ENCODE measurements at places on chromosomes 4 and X.

DNA sequence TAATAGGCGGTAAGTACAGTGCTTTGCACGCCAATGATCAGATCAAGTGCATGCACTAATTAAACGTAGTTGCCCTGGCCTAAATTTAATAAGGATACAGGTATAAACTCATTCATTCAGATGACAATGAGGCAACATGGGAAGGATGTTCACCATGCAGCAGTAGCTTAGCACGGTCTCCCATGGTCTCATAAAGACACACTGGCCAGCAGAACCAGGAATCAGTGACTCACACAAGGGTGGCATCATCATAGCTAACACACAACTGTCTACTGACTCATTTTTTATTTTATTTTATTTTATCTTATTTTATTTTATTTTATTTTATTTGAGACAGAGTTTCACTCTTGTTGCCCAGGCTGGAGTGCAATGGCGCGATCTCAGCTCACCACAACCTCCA, 42.7 kb downstream of the TMEM156 start:
- DNase-seq, result no peak

DNA sequence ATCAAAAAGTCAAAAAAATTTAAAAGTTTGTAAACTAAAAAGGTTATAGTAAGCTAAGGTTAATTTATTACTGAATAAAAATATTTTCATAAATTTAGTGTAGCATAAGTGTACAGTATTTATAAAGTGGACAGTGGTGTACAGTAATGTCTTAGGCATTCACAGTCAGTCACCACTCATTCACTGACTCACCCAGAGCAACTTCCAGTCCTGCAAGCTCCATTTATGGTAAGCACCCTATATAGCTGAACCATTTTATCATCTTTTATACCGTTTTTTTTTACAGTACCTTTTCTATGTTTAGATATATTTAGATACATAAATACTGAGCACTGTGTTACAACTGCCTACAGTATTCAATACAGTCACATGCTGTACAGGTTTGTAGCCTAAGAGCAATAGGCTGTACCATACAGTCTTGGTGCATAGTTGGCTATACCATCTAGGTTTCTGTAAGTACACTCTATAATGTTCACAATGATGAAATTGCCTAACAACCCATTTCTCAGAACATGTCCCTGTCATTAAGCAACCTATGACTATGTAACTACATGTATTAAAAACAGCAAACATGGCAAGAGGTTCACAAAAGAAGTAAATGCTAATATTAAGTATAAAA, 18.6 kb downstream of the ACSL4 start:
- DNase-seq, result no peak

DNA sequence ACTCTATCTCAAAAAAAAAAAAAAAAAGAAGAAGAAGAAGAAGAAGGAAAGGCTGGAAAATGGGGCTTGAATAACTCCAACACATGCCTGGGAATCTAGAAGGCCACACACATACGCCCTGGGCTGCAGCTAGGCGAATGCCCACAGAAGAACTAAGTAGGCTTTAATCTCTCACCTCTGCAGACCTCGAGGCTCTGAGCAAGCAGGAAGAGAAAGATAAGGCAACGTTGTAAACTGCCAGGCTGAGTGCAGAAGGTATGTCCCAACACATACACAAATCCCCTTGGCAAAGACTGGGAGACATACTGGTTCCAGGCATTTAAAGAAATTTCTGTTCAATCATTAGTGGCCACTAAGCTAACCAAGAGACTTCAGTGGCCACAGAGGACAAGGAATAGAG, 18.4 kb downstream of the SLC38A5 start:
- no peak for DNase-seq

DNA sequence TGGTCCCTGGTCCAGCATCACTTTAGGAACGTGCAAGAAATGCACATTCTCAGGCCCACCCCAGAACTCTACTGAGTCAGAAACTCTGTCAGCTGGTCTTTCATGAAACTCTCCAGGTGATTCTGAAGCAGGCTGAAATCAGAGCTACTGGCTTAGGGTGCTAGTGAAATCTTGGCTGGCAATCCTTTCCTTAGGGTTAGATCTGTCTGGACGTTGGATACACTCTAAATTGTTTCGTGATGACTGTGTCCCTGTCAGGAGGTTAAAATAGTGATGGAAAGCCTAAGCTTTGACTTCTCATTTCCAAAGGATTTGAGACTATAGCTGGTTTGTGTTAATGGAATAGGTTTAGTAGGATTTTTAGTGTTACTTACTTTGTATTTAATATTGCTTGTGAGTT, 99.1 kb downstream of the ARHGAP10 start:
- DNase-seq, result no peak

- peak; percentile 73 for DNase-seq
These were observed at the start of gene BCOR for GRCh38 chrX:40097504-40098263. TSS of gene BCOR (minus strand) at chrX:40097958. CDS start at chrX:40077929, 20,029 bp downstream.

- no peak for DNase-seq
These were observed 128.4 kb downstream of the ZMAT1 start for GRCh38 chrX:101803451-101803850.

DNA sequence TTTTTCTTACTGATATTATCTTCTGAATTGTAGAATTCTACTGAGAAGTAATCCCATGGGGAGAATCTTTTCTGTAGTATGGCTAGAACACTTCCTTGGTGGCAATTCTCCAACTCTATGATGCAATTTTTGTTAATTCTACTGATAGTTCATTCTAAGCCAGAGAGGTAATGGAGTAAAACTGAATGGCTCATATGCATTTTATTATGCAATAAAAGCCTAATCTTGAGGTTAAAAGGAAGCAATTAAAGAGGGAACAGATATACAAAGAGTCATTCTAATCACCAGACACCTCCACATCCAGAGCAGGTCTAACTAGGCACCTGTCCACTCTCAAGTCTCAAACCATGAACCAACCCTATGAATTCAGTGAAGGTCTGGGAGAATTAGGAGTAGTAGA, 9.7 kb downstream of the RAP2C start:
- no peak for DNase-seq

- no peak for DNase-seq
These were observed 18.2 kb downstream of the EGF start for GRCh38 chr4:109930872-109931271.

GRCh38 chr4:38667085-38667893, 3.3 kb downstream of the KLF3 start:
- no peak for DNase-seq

DNA sequence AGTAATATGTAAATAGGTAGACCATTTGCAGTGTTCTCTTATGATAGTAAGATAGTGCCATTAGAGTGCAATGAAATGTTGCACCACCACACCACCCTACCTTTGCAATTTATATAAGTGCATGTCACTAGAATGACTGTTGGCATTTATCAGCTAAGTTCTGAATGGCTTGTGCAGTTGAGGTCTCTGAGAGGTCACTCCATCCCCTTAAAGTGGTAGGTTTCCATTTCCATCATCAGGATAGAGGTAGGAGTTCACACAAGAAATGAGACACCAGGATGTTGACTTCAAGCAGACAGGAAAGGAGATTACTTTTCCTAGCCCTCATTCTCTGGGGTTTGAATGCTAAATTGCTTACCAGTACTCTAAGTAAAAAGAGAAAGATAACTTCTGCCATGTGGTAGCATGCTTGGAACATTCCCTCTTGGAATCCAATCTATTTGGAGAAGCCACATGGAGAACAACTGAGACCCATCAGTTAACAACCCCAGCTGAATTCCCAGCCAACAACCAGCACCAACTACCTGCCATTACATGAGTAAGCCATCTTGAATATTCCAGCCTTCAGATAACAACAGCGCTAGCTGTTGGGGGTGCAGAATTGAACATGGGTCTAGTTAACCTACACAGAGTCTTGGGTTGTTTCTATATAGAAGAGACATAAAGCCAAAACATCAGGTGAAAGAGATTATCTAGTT, 6.7 kb upstream of the LRBA start:
- no peak for DNase-seq

DNA sequence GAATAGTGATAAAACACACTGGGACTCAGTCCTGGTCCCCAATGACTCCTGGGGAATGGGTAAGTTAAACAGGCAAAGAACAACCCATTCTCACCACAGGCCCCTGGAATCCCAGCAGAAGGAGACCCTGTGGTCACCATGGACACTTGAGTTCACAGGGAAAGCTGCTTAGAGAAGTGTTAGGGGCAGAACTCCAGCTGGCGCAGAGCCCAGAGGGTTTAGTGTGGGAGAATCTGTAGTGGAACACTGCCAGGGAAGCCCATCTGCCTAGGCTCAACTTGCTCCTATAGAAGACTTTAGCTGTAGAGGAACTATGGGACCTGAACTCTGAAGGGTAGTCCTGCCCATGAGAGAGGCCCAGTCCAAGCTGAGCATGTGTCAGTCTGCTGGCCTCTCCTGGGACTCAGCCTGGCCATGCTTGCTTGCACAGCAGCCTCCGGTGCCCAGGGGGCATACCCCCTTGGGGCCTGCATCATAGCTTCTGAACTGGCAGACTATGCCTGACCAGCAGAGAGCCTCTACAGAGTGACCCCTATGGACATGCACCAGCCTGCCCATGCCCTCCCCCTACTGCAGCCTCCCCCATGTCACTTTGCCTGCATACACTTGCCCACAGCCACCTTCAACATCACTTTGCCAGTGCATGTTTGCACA, 343.5 kb downstream of the IDS start:
- DNase-seq, result no peak

DNA sequence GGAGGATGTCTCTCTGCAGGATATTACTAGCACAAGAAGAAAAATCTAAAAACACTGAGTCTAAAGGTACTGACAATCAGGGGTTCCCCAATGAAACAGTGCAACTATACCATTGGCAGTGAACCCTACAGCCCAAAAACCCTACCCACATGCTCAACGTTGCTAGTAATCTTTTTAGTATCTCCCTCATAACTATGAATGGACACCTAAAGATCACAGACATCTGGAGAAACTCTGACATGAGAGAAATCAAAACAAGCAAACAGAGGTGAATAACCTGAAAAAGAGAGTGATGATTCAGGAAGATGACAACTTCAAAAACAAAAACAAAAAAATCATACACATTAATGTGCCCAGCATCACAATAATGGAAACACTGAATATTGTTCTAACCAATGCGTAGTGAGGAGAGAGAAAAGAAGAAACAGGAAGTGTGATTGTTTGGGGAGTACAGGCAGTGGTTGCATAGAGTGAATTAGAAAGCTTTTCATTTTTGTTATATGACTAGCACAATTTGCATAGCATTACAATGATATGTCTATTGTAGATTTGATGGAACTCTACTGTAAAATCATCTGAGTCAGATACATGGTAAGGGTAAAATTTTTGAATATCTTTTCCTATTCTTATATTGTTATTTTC, 78.9 kb upstream of the FMR1 start:
- no peak for DNase-seq

DNA sequence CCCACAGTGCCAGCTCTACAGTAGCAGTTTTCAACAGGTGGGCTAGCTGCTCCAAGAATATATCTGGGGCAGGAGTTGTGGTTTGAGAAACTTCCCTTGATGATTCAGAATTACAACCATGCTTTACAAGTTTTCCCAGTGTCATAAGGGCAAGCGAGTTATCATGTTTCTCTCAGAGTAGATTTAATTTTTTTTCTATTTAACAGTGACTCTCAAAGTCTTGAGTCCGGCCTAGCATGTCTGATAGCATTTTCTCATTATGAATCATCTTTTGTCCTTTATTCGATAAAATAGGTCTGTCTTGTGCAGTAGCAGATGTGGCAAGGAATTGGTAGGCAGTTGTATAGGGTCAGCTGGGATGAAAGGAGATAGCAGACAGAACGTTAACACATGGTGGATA, 62.2 kb upstream of the SPANXD start:
- DNase-seq, result no peak

- DNase-seq, result no peak
These were observed 159.5 kb downstream of the PPP3CA start for GRCh38 chr4:101187841-101188240.

GRCh38 chrX:20527558-20528011, 260.9 kb upstream of the RPS6KA3 start:
- no peak for DNase-seq

- DNase-seq, result no peak
These were observed 5.2 kb downstream of the TNIP2 start for GRCh38 chr4:2750719-2751605.

GRCh38 chrX:137194164-137194563, 160.4 kb upstream of the GPR101 start:
- no peak for DNase-seq

DNA sequence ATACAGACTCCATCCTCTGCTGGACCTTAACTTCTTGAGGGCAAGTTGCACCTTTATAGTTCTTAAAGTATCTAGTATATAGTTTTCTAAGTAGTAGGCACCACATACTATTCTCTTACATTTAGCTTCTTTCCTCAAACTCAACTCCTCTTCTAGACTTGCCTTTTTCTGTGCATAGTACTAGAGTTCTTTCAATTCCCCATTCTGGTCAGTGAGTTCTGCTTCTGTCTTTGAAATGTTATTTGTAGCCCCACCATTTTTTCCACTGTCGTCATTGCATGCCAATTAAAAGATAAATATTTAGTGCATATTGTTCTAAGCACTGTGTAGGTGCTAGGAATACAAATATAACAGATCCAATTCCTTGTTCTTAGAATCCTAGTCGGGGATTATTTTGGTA, 31.6 kb downstream of the CDKL5 start:
- no peak for DNase-seq

- DNase-seq, result no peak
These were observed 6.8 kb upstream of the SORCS2 start for GRCh38 chr4:7185487-7186030.

DNA sequence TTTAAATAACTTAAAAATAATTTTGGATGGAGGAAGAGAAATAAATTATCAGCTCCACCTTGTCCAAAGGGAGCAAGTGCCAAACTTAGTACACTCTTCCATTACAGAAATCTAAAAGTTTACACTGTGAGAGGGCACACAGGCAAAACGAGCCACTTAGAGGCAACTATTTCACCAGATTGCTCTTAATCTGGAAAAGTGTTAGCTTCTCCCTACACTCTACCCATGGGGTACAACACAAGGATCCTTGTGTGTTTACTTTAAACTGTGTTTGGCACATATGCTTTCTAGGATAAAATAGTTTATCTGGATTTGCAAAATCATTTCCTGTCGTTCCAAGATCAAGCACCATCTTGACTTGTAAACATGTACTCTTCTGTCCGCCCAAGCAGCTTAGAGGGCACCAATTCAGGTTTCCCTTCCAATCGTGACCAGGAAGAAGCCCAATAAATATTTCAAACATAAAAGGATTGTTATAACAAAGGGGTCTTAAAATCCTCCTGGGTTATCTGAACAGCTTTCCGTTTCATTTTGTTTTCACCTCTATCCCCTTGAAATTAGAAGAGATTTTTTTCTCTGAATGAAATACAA, 29.0 kb upstream of the KDR start:
- DNase-seq, result no peak

DNA sequence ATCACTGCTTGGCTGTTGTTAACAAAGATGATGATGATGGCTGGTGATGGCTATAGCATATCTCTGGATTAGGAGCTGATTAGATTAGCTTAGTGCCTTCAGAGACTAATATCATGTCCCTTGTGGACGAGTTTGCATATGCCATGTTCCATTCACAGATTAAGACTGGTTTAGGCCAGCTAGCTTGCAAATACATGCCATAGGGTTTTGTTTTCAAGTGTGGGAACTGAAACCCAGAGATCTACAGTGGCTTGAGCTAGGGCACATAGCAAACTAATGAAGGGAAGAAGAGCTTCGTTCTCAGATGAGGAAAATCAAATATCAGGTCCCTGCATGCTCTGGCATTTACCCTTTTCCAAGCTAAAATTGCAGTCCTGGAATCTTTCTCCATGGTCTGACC, 492.3 kb downstream of the MAGEE1 start:
- no peak for DNase-seq

- DNase-seq, result no peak
These were observed 1.5 kb downstream of the SMIM14 start for GRCh38 chr4:39637221-39637585.

GRCh38 chr4:74021601-74022000, 16.9 kb downstream of the CXCL3 start:
- no peak for DNase-seq

Measured in stimulated activated CD8-positive, alpha-beta memory T cell treated with anti-CD3 and anti-CD28 coated beads, Interleukin-15, amount 100 ng/mL, for 48 hours (primary cell).